Aorta (tissue), 5 donors: ENCODE measurements at places on chromosomes 5 and 9. TPM values are rescaled to one million over a fixed set of nuclear protein-coding genes. Genes with fewer than 3 reads are reported as not detected.

DNA sequence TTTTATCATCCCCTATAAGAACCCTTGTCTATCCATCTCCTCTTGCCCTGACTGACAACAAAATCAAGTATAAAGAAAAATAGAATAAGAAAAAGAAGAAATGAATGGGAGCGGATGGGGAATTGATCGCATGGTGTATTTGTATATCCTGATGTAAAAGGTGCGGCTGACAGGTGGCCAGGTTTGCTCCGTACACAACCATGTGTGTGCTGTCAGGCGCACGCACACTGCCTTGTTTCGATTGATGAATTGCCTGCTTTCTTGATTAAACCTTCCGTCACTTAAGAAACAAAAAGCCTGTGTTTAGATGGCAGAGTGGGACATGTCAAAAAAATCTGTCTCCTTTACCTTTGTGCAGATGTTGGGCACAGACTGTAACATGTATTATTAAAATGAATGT, 102.6 kb downstream of the MVB12B start:
- no peak for DNase-seq

DNA sequence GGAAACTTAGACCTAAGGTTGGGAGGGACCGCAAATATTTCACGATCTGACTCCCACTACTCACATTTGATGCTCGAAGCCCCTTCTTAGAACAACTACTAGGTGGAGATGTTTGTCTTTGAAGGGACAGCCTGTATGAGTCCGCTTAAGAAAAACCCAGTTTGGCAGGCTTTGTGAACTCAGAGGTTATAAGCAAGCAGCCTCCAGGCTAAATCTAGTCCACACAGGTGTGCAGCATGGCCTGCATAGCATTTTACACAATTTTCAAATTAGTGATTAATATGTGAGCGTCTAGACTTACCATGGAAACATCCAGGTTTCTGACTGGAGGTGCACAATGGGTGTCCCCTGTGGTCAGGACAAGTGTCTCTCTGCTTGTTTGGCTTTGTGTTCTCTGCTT, 127.1 kb downstream of the KIF4B start:
- DNase-seq, result no peak

DNA sequence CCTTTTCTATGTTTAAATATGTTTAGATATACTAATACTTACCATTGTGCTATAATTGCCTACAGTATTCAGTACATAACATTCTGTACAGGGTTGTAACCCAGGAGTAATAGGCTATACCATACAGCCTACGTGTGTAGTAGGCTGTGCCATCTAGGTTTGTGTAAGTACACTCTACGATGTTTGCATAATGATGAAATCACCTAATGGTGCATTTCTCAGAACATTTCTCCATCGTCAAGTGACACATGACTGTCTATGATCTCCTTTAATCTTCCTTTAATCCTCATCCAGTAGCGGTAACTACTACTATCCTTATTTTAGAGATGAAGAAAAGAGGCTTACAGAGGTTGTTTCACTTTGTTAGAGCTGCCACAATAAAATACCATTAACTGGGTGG, 369.2 kb downstream of the PLK2 start:
- DNase-seq, result no peak

RGS14 gene
- total RNA-seq, result 15.0 TPM

HMGCS1 gene
- total RNA-seq, result 57.9 TPM
